Renal cortical epithelial cell (primary cell): ENCODE measurements at places on chromosomes 7 and 10. TPM values are rescaled to one million over a fixed set of nuclear protein-coding genes. Genes with fewer than 3 reads are reported as not detected.

The GPNMB gene
- total RNA-seq = 11.5 and 120 TPM in 2 replicates

The SEMA3D gene
- total RNA-seq = 0.20 and 0.69 TPM in 2 replicates

The SPDYE1 gene
- not detected in 2 replicates for total RNA-seq

DNA sequence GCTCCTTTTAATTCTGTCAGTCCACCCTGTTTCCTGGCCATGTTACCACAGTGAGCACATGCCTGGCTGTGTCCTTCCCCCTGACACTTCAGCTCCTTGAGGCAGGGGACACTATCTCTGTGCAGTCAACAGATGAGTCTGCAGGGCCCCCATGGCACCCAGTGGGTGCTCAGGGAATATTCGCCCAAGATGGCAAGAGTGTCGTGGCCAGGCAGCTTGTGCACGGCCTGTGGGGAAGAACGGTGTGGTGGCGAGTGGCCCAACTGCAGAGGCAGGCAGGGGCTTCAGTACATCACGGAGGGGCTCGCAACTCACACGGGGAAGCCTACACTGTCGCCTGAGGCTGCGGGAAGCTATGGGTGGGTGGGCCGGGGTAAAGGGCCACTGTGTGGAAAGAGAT is 91.1 kb downstream of the TRRAP start:
- DNase-seq = no peak

DNA sequence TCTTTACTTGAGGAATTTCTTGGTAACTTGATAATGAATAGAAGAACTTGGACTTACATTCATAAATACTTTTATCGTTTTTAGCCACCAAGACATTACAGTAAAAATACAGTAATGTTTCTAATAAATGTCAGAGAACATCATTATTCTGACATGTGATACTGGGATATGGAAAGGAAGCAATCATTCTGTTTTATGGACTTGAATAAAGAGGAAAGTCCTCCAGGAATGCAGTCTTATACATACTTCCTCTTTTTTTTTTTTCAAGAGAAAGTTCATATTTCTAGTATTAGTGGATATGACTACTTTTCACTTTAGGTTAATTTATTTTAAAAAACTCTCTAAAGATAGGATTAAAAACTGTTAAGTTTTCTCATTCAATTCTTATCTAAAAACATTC is 220.0 kb upstream of the SEMA3C start:
- no peak for DNase-seq

DNA sequence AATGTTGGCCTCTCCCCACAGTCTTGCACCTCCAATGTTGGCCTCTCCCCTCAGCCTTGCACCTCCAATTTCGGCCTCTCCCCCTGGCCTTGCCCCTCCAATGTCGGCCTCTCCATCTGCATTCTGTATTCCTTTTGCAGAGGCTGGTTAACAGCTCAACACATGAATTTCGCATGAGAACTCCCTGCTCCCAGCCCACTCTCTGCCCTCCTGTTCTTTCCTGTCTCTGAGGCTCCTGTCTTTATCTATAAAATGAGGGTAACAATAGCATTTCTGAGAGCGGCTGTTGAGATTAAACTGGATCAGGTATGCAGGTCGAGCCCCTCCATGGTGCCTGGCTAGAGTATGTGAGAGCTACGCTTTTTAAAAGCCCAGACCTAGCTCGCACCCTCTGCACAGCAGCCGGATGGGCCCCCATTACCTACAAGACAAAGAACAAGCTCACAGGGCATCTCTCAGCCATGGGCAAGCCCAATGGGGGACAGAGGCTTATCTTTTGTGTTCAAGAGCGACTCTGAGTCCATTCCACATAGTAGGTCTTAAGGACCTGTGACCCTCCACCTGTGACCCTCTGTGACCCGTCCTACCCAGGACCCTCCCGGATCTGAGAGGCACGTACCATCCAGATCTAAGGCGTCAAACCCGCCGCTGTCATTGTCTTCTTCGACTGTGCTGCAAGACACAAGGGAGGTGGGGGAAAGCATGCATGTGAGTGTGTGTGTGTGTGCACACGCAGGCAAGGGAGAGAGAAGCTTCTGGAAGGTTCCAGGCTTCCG is 82.2 kb upstream of the GNA12 start:
- DNase-seq = no peak

The LBX1 gene
- total RNA-seq = not detected in 2 replicates

GRCh38 chr7:74475243-74475986 is 21.7 kb downstream of the GTF2IRD1 start:
- DNase-seq = no peak

DNA sequence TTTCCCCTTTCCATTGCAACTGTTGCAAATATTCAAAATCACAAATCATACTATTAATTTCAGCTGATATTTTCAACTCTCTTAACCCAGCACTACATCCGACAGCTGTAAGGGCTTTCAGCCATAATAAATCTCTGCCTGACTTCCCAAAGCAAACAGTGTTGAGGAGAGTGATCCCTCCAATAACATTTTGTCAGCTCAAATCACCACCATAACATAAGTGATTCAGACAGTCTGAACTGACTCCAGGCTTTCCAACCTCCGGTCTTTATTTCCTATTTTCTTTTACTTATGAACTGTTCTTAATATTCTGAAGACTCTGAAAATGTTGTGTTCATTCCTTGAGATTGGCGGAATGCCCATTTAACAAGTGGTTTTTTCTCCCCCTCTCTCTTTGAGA is 1085.9 kb downstream of the GATA3 start:
- no peak for DNase-seq

- no peak for DNase-seq
Measured at GRCh38 chr7:30865821-30866220, 45.8 kb upstream of the AQP1 start.

GRCh38 chr10:104350127-104350635 is 3.5 kb upstream of the CFAP58 start:
- peak; percentile 80 for DNase-seq

DNA sequence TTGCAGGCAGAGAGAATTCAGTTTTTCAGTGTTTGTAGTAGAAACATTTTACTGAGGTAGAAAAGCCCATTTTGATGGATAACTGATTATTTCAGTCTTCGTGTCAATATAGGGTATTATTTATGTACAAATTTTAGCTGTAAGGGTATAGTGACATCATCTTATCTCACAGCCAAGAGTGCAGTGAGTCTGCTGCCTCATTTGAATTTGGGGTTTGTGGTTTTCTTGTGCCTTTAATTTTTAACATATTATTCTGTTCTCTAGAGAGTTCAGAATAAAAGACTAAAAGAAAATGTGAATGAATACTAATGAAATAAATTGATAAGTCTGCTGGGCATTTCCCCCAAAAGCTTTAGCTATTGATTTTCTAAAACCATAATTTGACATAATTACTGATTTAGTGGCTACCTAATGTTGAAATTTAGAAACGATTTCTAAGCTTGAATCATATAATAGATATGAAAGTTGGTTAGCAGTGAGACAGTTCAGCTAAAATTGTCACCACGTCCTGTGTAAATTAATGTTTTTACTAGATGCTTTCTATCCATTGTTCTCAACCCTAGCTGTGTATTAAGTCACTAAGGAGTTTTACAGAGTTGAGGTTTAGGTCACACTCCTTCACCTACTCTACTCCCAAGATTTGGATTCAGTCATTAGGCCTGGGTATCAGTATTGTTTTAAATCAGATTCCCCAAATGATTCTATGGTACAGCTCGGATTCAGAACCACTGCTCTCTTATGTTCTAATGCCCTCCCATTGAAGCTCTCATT is 37.3 kb downstream of the ACADSB start:
- no peak for DNase-seq

- DNase-seq = no peak
Measured at GRCh38 chr10:45560262-45560661, 112.3 kb downstream of the ZFAND4 start.

The FAM237B gene
- not detected in 2 replicates for total RNA-seq

DNA sequence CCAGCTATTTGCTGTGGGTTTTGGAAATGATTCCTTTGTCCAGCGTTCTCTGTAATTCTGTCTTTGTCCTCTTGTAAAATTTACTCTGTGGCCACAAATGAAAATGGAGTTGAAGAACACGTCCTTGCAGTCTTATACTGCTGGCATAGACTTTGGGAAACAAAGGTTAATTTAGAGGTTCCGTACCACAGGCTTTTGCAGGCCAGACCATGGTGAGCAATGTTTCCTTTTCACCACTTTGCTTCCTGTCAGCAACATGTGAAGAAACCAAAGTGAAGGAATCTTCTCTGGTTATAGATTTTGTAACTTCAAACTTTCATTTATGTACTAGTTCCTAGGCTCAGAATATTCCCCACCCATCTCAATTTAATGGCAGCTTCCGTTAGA is 488.5 kb downstream of the MDFIC start:
- no peak for DNase-seq

DNA sequence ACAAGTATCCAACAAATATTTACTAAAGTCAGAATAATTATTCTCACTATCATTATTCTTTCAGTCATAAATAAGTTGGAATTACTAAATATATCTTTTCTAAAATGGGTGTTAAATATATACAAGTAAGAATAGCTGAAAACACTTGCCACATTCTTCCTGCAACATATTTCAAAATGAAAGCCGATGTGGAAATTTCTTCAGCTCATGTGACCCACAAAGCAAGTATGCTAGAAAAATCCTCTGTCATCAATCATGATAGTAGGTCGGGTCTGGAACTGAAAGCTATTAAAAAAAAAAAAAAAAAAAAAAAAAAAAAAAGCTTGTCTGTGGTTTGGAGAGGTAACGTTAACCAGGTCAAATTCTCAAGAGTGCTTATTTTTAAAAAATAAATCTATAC is 344.7 kb downstream of the NEBL start:
- DNase-seq = no peak

DNA sequence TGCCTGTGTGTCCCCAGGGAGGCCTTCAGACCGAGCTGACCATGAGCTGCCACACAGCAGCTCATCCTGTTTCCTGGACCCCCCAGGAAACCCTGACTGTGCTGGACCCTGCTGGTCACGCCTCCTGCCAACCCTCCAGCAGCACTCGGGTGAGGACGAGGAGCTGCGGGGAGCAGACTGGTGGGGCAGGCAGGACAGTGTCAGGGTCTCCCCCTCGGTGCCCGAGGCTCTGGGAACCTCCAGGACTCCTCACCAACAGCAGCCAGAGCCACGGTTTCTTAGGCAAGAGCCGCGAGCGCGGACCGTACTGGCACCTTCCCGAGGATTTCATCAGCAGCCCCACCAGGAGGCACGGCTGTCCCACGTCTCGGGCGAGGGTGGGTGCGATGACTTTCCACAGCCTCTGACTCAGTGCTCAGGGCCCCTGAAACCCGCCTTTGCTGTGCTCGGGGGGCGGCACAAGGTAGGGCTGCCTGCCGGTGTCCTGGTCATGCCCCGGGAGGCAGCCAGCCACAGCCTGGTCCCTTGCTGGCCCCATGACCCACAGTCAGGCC is 186.9 kb downstream of the ELFN1 start:
- DNase-seq = no peak

The KIF5B gene
- 133 and 137 TPM in 2 replicates for total RNA-seq

- no peak for DNase-seq
Measured at GRCh38 chr7:145082366-145083161, 246.7 kb upstream of the TPK1 start.

The CUBN gene
- 0.35 and 4.0 TPM in 2 replicates for total RNA-seq

GRCh38 chr10:14612873-14613587 is 161.7 kb downstream of the FAM107B start:
- DNase-seq = no peak

The GET4 gene
- 30.7 and 36.5 TPM in 2 replicates for total RNA-seq

DNA sequence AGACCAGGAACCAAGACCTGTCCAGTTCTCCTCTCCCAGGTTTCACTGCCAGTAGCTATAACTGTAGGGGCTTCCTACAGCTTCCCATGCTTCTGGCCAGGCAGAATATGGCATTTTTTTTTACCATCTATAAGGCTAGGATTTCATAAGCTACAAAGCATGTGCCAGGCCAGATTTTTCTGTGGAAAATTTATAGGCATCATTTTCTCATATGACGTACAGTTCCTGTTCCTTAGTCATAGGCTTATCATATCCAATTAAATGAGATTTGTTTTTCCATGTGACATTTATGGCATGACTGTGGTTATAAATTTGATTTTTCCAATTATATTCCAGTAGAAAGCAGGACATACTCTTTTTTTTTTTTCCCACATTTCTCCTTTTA is 208.6 kb upstream of the NPY start:
- no peak for DNase-seq

GRCh38 chr10:3636356-3637181 is 148.4 kb downstream of the KLF6 start:
- DNase-seq = no peak

The AGR2 gene
- 18.6 and 29.0 TPM in 2 replicates for total RNA-seq
